ENCODE measurements at places on chromosomes 3 and 15. TPM values are rescaled to one million over a fixed set of nuclear protein-coding genes. Genes with fewer than 3 reads are reported as not detected.

Gene ANKRD34C
- total RNA-seq, result not detected

Gene AP3B2
- total RNA-seq, result 0.79 TPM

Gene GOLGA8S
- under 0.01 TPM for total RNA-seq

Gene MAP1A
- 42.0 TPM for total RNA-seq

Gene FAM174B
- total RNA-seq, result 4.1 TPM

Gene PTH1R
- 0.77 TPM for total RNA-seq

Gene ALPK3
- 0.17 TPM for total RNA-seq

Gene TRH
- total RNA-seq, result not detected

Gene TMC3
- total RNA-seq, result not detected

Gene UBXN7
- total RNA-seq, result 19.8 TPM

Gene SMAD6
- total RNA-seq, result 37.2 TPM

Gene AMT
- total RNA-seq, result 4.4 TPM

Gene ST3GAL6
- 1.3 TPM for total RNA-seq

Gene ITIH3
- not detected for total RNA-seq

Gene DAZL
- not detected for total RNA-seq

Gene CRYGS
- total RNA-seq, result 0.94 TPM

Gene NEDD4
- total RNA-seq, result 24.1 TPM

Gene FETUB
- not detected for total RNA-seq

Gene ERICH6
- 0.17 TPM for total RNA-seq

Gene ATP8B4
- total RNA-seq, result 29.4 TPM

Gene PLSCR2
- 0.32 TPM for total RNA-seq

Gene DOCK3
- 0.16 TPM for total RNA-seq

Gene KLHL40
- not detected for total RNA-seq

Gene ATRIP
- 3.6 TPM for total RNA-seq

Gene MYZAP
- total RNA-seq, result 0.17 TPM

Gene PP2D1
- total RNA-seq, result not detected

Gene SLC9A9
- total RNA-seq, result 65.9 TPM

Gene FRG2C
- total RNA-seq, result not detected

Gene SLC27A2
- not detected for total RNA-seq

Gene SLC25A38
- total RNA-seq, result 19.9 TPM

Gene BRK1
- total RNA-seq, result 131 TPM

Gene TMEM207
- not detected for total RNA-seq

Gene LTF
- not detected for total RNA-seq

Data from bronchial smooth muscle cell (primary cell).